MG63 (cell line): ENCODE measurements at places on chromosomes 16 and 17. TPM values are rescaled to one million over a fixed set of nuclear protein-coding genes. Genes with fewer than 3 reads are reported as not detected.

The C17orf78 gene
- not detected in 2 replicates for total RNA-seq

The TSPOAP1 gene
- 7.0 and 31.1 TPM in 2 replicates for total RNA-seq

The TLCD2 gene
- total RNA-seq, result 0.37 and 0.59 TPM in 2 replicates

The EMC8 gene
- total RNA-seq, result 37.7 and 46.4 TPM in 2 replicates

The LRRC75A gene
- 0.03 TPM in 1 of 2 replicates, not detected in the other for total RNA-seq

The CSH1 gene
- not detected in 2 replicates for total RNA-seq

The CRYM gene
- not detected in 2 replicates for total RNA-seq

The KRT12 gene
- not detected in 2 replicates for total RNA-seq

The OR2C1 gene
- total RNA-seq, result not detected in 2 replicates

The SDR42E2 gene
- total RNA-seq, result not detected in 2 replicates

The MRPL58 gene
- 94.3 and 148 TPM in 2 replicates for total RNA-seq

The DPEP3 gene
- total RNA-seq, result not detected in 2 replicates

The SDR42E1 gene
- total RNA-seq, result 1.2 and 2.7 TPM in 2 replicates

The SGCA gene
- total RNA-seq, result 1.1 TPM in 1 of 2 replicates, not detected in the other
